ENCODE measurements at places on chromosomes 2 and 18. TPM values are rescaled to one million over a fixed set of nuclear protein-coding genes. Genes with fewer than 3 reads are reported as not detected.

DNA sequence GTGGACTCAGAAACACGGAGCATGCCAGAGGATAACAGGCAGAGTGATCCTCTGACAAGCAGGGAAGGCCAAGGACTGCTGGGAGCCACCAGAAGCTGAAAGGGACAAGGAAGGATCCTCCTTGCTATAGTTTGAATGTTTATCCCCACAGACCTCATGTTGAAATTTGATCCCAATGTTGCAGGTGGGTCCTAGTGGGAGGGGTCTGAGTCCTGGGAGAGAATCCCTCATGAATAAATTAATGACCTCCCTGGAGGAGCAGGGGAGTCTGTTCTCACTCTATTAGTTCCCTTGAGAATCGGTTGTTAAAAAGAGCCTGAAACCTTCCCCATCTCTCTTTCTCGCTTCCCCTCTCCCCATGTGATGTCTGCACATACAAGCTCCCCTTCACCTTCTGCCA, 124.4 kb downstream of the FBXO15 start:
- H3K36me3 ChIP-seq = no peaks in the 10 kb centered on the region
- no peak for DNase-seq
- peaks cover 9% of the 10 kb centered on the region for H3K27me3 ChIP-seq

- no peaks in the 10 kb centered on the region for H3K36me3 ChIP-seq
- peaks cover 10% of the 10 kb centered on the region for H3K27me3 ChIP-seq
- no peak for DNase-seq
- H3K27ac ChIP-seq = no peak overlapping the region
- no peak overlapping the region for H3K4me3 ChIP-seq
- H3K4me1 ChIP-seq = no peaks in the 10 kb centered on the region
Observed at GRCh38 chr2:83572400-83572799, 886.7 kb downstream of the SUCLG1 start.

GRCh38 chr2:183859129-183859528, 734.9 kb downstream of the NUP35 start:
- no peak overlapping the region for H3K27ac ChIP-seq
- DNase-seq = no peak
- H3K27me3 ChIP-seq = peaks cover 4% of the 10 kb centered on the region
- no peaks in the 10 kb centered on the region for H3K4me1 ChIP-seq
- no peak overlapping the region for H3K4me3 ChIP-seq
- H3K36me3 ChIP-seq = no peaks in the 10 kb centered on the region

Gene SERPINB2
- not detected for total RNA-seq

DNA sequence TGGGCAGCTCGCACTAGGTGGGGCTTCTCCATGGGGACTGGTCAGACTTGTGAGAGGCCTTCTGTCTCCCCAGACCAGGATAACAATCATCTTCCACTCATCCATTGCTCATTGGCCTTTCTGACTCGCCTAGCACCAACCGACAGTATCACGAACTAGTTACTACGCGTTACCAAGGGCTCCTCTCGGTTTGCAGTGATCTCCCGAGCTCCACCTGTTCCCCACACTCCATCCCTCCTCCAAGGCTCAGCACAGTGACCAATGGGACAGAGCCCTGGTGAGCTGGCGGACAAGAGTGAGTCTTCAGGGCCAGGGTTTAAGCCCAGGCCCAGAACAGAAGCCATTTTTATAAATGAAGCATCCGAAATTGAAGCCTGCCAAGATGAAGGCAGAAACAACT, 42.8 kb upstream of the SMAD7 start:
- H3K4me3 ChIP-seq = no peak overlapping the region
- DNase-seq = no peak
- H3K27me3 ChIP-seq = no peaks in the 10 kb centered on the region
- H3K27ac ChIP-seq = peak overlapping the region; percentile 99
- H3K36me3 ChIP-seq = no peaks in the 10 kb centered on the region

DNA sequence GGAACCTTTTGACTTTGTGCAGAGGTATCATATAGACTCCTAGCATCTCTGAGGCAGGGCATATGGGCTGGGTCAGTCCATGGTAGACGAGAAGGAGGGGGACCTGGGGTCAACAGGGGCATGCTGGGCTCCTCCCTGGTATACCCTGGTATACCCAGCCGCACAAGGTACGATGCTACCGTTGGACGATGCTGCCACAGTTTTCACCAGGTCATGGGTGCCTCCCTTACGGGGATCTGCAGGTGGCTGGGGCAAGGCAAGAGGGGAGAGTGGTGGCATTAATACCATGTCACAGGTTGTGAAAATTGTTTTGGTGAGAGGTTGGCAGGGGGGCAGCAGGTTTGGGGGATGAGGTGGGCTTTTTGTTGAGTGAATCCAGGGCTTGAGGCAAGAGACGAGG, 149.8 kb downstream of the TSN start:
- H3K27me3 ChIP-seq = no peaks in the 10 kb centered on the region
- H3K27ac ChIP-seq = no peak overlapping the region
- peaks cover 25% of the 10 kb centered on the region for H3K4me1 ChIP-seq

Gene IRS1
- total RNA-seq = 12.4 TPM

DNA sequence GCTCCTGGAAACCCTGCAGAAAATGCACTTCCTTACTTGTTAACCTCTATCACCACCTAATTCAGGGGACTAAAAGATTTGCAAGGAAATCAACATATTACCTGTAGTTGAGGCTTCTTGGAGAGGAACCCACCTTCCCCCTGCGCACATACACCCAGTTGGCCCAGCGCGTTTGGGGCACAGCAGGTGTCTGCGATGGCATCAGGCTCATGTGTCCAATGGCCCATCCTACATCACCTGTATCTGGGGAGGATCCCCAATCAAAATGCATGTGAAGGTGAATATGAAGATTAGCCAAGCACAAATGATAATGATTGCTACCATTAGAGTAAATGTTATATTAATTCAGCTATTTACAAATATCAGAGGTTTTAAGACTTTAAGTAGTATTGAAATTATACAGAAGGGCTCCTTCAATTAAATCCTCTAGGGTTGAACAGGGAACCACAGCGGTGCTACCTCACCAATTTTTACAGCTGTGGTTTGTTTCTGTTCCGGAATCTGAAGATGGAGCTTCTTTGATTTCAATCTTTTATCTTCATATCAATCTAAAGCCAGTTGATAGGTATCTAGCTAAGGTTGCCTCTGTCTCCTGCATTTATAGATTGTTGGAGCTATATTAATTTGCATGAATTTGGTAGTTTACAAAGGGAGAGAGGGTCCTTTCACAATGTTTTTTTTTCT, 486.0 kb downstream of the RNF144A start:
- H3K36me3 ChIP-seq = no peaks in the 10 kb centered on the region
- no peak overlapping the region for H3K27ac ChIP-seq
- peaks cover 11% of the 10 kb centered on the region for H3K27me3 ChIP-seq
- H3K4me1 ChIP-seq = no peaks in the 10 kb centered on the region
- no peak for DNase-seq
- H3K4me3 ChIP-seq = no peak overlapping the region

Gene CRYBA2
- total RNA-seq = not detected

Gene COL4A3
- total RNA-seq = 1.2 TPM

GRCh38 chr2:43388371-43388770, 162.0 kb upstream of the ZFP36L2 start:
- H3K27me3 ChIP-seq = no peaks in the 10 kb centered on the region
- no peak overlapping the region for H3K4me3 ChIP-seq
- no peaks in the 10 kb centered on the region for H3K36me3 ChIP-seq
- peak overlapping the region; percentile 70 for H3K27ac ChIP-seq
- no peak for DNase-seq

Gene PRKRA
- 42.8 TPM for total RNA-seq

- H3K27me3 ChIP-seq = no peaks in the 10 kb centered on the region
- peak overlapping the region; percentile 99 for H3K27ac ChIP-seq
- H3K36me3 ChIP-seq = no peaks in the 10 kb centered on the region
- H3K4me1 ChIP-seq = peaks cover 78% of the 10 kb centered on the region
- H3K4me3 ChIP-seq = no peak overlapping the region
- peak; percentile 60 for DNase-seq
Observed at GRCh38 chr18:48996901-48997463, 46.2 kb upstream of the SMAD7 start.

DNA sequence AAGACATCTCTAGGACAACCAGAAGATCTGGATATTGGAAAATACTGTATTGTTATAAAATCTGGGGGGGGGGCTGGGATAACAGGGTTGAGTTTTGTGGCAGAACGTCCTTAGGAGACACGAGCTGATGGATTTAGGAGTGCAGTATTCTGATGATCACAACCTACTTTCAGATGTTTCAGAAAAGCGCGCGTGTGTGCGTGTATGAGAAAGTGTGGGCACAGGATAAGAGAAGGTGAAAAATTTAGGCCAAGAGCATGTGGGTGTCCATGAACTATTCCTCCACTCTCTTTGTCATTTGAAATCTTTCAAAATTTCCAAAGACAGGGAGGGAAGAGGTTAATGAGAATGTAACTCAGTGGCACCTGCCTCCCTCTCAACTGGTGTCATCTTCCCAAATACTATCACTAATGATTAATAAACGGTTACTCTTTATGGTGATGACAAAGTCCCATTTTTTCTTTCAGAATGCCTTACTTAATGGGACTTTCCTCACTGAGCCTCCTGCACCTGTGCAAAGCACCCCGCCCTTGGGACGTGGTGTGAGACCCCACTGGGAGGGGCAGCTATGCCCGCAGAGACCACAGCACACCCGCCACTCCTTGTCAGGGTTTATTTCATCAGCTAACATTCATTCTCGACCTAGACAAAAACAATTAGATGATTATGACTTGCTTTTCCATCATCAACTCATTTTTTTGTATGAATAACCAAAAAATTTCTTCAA, 53.6 kb downstream of the HS6ST1 start:
- no peak for DNase-seq
- no peaks in the 10 kb centered on the region for H3K27me3 ChIP-seq

DNA sequence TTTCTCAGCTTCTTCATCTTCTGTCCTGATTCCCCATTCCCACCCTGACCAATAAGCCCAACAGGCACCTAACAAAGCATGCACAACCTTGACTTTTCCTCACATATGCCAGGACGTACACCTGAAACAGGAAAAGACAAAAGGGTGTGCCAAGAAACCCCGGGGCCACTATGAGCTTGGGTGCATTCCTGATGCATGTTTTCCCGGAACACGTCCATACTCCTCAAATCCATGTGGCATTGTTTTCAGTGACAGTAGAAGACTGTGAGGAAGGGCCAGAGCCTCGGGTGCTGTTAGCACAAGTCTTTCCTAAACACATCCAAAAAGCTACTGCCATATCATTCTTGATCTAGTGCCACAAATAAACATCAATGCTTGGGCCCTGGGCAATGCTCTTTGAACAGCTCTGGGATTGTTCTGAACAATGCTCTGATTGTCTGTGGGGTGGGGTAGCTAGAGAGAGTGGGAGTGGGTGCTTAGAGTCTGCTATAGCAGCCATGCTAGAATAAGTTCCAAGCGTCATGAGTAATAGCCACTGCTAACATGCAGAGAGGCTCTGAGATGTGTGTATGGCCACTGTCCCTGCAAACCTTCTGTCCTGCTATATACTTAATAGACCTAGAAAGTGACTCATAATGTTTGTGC, 181.7 kb upstream of the CRIM1 start:
- peaks cover 19% of the 10 kb centered on the region for H3K27me3 ChIP-seq
- H3K27ac ChIP-seq = no peak overlapping the region
- H3K4me3 ChIP-seq = no peak overlapping the region
- H3K4me1 ChIP-seq = no peaks in the 10 kb centered on the region

GRCh38 chr2:98454500-98455235, 10.0 kb downstream of the INPP4A start:
- no peaks in the 10 kb centered on the region for H3K27me3 ChIP-seq
- no peaks in the 10 kb centered on the region for H3K36me3 ChIP-seq
- peak overlapping the region; percentile 81 for H3K27ac ChIP-seq
- DNase-seq = no peak

- peaks cover 19% of the 10 kb centered on the region for H3K36me3 ChIP-seq
- DNase-seq = no peak
- no peak overlapping the region for H3K4me3 ChIP-seq
- peaks cover 4% of the 10 kb centered on the region for H3K4me1 ChIP-seq
Observed at GRCh38 chr2:47127862-47128543, 27.1 kb downstream of the STPG4 start.

DNA sequence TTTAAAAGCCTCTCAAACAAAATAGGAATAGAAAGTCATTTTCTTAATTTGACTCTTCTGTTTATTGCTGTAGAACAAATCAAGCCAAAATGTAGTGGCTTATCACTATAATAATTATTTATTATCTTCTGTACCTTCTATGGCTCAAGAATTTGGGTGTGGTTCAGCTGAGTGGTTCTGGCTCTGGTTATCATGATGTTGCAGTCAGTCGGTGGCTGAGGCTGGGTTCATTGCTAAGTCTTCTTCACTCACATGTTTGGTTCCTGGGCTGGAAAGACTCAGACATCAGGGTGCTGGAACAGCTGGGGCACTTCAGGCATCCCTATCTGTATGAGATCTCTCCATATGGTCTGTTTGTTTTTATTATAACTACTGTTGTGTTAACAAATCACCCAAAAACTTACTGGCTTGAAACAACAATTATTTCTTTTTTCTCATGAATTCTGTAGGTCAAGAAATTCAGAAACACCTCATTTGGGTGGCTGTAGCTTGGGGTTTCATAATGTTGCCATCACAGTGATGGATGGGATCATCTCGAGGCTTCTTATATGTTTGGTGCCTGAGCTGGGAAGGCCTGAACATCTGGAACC, 242.6 kb upstream of the FBXO11 start:
- no peak overlapping the region for H3K27ac ChIP-seq
- H3K4me3 ChIP-seq = no peak overlapping the region
- H3K4me1 ChIP-seq = no peaks in the 10 kb centered on the region
- peaks cover 4% of the 10 kb centered on the region for H3K27me3 ChIP-seq
- DNase-seq = no peak

DNA sequence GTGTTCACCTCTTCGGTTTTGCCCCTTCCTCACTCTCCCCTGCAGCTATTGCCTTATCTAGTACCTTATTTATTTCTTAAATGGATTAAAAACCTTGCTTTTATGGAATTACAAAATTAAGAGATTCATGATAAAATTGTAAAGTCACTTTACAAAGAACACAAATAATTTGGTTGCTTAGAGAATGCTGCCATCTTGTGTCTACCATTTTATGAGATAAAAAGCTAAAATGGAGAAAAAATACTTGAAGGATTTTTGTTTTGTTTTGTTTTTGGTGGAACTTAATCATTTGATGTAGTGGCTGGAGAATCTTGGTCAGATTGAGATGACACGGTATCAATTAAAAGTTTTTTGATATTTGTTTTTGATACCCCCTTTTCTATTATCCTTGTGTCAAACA, 69.6 kb downstream of the R3HDM1 start:
- H3K27ac ChIP-seq = no peak overlapping the region
- H3K36me3 ChIP-seq = peaks cover 7% of the 10 kb centered on the region
- H3K4me1 ChIP-seq = peaks cover 8% of the 10 kb centered on the region
- no peak overlapping the region for H3K4me3 ChIP-seq
- DNase-seq = no peak
- no peaks in the 10 kb centered on the region for H3K27me3 ChIP-seq

Gene PDE1A
- 0.69 TPM for total RNA-seq

GRCh38 chr2:110854355-110855081, 122.1 kb downstream of the ACOXL start:
- no peak overlapping the region for H3K27ac ChIP-seq
- peaks cover 6% of the 10 kb centered on the region for H3K4me1 ChIP-seq
- DNase-seq = no peak
- peaks cover 1% of the 10 kb centered on the region for H3K36me3 ChIP-seq
- no peak overlapping the region for H3K4me3 ChIP-seq

Data from chondrocyte (in vitro differentiated cells).